Tibial nerve (tissue), 4 donors: ENCODE measurements at places on chromosomes 4 and X.

GRCh38 chr4:107989162-107989536 lies 540 bp upstream of the HADH start:
- peak overlapping the region; percentile 52 for H3K4me3 ChIP-seq
- H3K4me1 ChIP-seq, result peaks cover 39% of the 10 kb centered on the region
- no peaks in the 10 kb centered on the region for H3K27me3 ChIP-seq
- peak overlapping the region; percentile 65 for H3K27ac ChIP-seq
- no peak for DNase-seq
- H3K36me3 ChIP-seq, result no peaks in the 10 kb centered on the region

DNA sequence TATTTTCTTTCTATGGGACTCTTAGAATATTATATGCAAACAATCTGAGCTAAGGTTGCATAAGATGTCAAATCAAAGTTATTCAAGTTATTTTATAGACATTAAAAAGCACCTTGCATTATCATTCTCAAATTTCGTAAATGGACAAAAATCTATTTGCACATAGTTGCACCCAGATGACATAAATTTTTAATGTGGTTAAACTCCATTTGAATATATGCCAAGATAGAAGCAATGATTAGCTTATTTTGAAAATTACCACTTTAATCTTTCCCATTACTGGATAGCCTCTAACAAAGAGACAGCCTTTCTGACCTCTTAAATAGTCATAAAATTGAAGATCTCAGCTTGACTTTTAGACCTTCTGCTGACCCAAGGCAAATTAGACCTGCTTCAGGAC lies 386.8 kb downstream of the RAPGEF2 start:
- no peak for DNase-seq
- H3K27ac ChIP-seq, result no peak overlapping the region
- H3K27me3 ChIP-seq, result no peaks in the 10 kb centered on the region
- no peaks in the 10 kb centered on the region for H3K36me3 ChIP-seq
- H3K4me3 ChIP-seq, result no peak overlapping the region

DNA sequence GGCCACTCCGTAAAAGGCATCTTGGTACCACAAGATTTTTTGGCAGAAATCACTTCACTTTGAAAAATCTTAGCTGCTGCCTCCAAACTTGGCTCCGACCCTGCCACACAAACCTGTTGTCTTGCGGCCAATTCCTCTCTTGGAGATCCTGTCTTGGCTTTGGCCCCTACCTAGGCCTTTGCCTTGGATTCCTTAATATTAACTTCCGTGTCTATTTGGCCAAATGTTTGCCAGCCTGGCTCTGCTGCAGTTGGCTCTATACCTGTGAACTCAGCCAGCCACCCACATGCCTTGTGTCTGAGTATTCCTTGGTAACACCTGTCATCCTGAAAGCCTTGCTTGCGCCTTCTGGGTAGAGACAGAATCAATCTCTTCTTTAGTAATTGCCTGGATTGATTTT lies 12.5 kb downstream of the GRXCR1 start:
- DNase-seq, result no peak
- no peaks in the 10 kb centered on the region for H3K27me3 ChIP-seq
- H3K4me1 ChIP-seq, result no peaks in the 10 kb centered on the region
- H3K27ac ChIP-seq, result no peak overlapping the region
- H3K4me3 ChIP-seq, result no peak overlapping the region

GRCh38 chrX:19334945-19335626 lies 8.6 kb upstream of the PDHA1 start:
- H3K27me3 ChIP-seq, result no peaks in the 10 kb centered on the region
- H3K36me3 ChIP-seq, result no peaks in the 10 kb centered on the region
- no peak overlapping the region for H3K4me3 ChIP-seq
- DNase-seq, result no peak
- no peak overlapping the region for H3K27ac ChIP-seq
- H3K4me1 ChIP-seq, result no peaks in the 10 kb centered on the region

DNA sequence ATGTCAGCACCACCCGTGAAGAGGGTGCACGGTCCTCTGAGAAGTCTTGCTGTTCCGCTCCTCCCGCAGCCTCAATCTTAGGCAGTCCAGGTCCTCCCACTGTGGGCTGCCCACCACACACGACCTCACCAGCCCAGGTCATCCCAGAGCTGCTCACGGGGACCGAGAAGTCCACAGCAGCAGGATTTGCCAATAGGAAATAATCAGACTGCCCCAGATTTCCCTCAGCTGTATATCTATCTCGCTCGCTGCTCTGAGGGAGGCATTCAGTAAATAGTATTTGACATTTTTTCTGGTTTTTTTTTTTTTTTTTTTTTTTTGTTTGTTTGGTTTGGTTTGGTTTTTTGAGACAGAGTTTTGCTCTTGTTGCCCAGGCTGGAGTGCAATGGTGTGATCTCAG lies 83.8 kb downstream of the STOX2 start:
- no peak overlapping the region for H3K4me3 ChIP-seq
- DNase-seq, result no peak
- peaks cover 34% of the 10 kb centered on the region for H3K4me1 ChIP-seq
- H3K36me3 ChIP-seq, result no peaks in the 10 kb centered on the region
- H3K27me3 ChIP-seq, result no peaks in the 10 kb centered on the region
- no peak overlapping the region for H3K27ac ChIP-seq

GRCh38 chr4:11469650-11470437 lies 41.1 kb upstream of the HS3ST1 start:
- H3K4me1 ChIP-seq, result no peaks in the 10 kb centered on the region
- no peak overlapping the region for H3K27ac ChIP-seq
- H3K27me3 ChIP-seq, result no peaks in the 10 kb centered on the region
- no peak overlapping the region for H3K4me3 ChIP-seq
- DNase-seq, result no peak

DNA sequence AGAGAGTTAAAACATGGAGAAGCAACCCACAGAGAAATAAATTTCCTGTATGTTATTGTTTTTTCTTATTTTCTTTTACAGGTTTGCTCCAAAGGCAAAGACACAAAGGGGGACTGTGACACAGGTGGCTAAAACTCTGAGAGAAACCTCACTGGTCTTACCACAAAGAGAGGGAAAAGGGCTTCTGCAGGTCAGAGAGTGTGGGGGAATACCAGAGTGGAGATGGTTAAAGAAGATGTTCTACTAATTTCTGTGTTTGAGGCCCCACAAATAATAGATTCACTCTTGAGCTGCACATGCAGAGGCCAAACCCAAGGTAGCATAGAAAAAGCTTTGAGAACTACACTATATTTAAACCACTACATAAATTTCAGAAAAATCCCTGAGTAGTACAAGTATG lies 151.3 kb downstream of the GABRA3 start:
- DNase-seq, result no peak
- H3K36me3 ChIP-seq, result no peaks in the 10 kb centered on the region
- no peaks in the 10 kb centered on the region for H3K27me3 ChIP-seq
- no peak overlapping the region for H3K4me3 ChIP-seq
- H3K27ac ChIP-seq, result no peak overlapping the region

- H3K27me3 ChIP-seq, result no peaks in the 10 kb centered on the region
- DNase-seq, result no peak
- peaks cover 64% of the 10 kb centered on the region for H3K4me1 ChIP-seq
Measured at GRCh38 chr4:780716-781492, 45.0 kb downstream of the CPLX1 start.

DNA sequence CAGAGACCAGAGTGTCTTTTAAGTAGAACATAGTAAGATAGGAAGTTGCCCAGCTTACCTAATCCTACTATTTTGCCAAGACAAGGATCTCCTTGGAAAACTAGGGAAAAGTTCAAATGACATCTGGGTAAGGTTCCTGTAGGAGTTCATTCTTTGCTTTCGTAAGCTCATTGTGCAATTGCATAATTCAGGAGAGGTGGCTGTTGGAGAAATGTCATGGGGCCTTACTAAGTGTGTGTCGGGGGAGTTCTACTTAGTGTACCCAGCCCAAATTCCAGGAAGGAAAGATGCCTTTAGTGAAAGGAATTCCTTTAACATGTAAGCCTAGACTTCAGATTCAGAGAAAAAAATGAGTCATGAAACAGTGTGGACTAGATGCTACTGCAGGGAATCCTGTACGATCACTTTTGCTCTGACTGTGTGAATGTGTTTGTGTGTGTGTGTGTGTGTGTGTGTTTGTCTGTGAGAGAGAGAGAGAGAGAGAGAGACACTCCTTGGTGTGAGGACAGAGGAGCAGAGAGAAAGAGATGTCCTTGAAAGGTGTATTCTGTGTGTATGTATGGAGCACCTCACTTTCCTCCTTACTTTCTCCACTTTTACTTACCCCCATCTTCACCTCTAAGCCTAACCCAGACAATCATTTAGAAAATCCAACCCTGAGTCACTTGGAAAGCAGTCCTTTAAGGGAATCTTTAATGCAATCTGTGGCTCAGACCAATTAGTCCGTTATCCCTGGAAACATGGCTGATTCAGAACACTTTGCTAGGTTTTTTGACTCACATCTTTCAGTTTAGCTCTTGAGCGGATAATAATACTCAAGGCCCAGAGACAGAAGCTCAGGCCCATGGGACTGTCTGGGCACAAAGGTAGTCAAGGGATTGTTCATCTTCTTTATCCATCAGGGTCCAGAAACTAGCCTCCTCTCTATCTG lies 114.5 kb upstream of the ACSL4 start:
- H3K36me3 ChIP-seq, result no peaks in the 10 kb centered on the region
- no peak overlapping the region for H3K27ac ChIP-seq
- no peaks in the 10 kb centered on the region for H3K27me3 ChIP-seq
- H3K4me1 ChIP-seq, result no peaks in the 10 kb centered on the region
- DNase-seq, result no peak

GRCh38 chr4:26083987-26084386 lies 170.0 kb downstream of the SMIM20 start:
- DNase-seq, result no peak
- no peaks in the 10 kb centered on the region for H3K4me1 ChIP-seq
- H3K36me3 ChIP-seq, result no peaks in the 10 kb centered on the region
- H3K27ac ChIP-seq, result no peak overlapping the region
